ENCODE measurements at places on chromosomes 4 and X. TPM values are rescaled to one million over a fixed set of nuclear protein-coding genes. Genes with fewer than 3 reads are reported as not detected.

- no peak for DNase-seq
Measured at GRCh38 chr4:151660676-151661075, 100.1 kb downstream of the GATB start.

DNA sequence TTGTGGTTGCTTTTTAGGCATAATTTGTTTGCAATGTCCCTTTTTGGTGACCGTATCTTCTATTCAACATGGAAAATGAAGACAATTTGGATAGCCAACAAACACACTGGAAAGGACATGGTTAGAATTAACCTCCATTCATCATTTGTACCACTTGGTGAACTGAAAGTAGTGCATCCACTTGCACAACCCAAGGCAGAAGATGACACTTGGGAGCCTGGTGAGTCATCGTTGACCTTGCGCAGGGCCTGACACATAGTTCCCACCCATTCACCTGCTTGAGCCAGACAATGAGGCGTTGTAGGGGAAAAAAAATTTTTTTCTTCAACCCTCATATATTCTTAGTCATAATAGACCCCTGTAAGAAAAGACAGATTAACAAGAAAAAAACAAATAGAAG is 32.4 kb downstream of the EGF start:
- no peak for DNase-seq

DNA sequence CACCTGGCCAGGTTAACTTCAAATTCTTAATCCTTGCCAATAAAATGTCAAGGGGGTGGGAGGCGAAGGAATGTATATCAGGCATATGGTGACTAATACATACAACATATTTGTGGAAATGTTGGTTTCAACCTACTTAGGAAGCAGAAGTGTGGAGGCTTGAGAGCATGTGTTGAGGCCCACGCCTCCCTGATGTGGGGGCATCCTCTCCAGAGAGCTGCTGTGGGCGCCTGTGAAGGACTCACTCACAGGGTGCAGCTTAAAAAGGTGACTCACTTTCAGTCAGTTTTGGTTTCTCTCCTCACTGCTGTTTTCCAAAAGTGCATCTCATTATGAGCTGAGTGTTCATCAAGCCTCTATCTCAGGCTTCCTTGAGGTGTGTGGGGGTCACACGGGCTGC is 27.5 kb downstream of the LNX1 start:
- DNase-seq: no peak

GRCh38 chr4:8312069-8312445 is 42.5 kb downstream of the HTRA3 start:
- no peak for DNase-seq

DNA sequence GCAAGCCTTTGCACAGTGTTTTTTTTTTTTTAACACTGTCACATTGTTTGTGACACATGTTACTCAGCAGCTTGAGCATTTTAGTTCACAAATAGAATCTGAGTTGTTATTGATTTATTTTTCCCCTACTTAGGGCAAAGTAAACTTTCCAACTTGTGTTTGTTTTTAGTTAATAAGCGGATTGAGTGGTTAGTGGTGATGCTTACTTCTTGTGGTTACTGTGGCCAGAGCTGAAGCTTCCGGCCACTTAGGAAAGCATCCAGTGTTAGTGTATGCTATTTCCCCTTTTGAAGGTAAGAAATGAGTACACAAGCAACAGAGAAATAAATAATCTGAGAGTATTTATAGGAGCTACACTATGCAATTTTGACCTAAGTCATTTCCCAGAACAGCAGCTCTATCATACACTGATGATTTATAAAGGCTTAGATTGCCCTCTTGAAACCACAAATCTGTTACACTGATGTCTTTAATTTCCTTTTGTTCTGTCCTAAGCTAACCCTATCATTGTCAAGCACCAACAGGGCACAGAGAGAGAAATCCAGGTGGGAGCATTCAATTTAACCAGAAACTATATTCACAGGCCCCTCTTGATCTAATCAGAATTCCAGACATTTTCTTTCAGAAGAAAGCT is 2464.6 kb downstream of the PCDH7 start:
- DNase-seq: no peak

DNA sequence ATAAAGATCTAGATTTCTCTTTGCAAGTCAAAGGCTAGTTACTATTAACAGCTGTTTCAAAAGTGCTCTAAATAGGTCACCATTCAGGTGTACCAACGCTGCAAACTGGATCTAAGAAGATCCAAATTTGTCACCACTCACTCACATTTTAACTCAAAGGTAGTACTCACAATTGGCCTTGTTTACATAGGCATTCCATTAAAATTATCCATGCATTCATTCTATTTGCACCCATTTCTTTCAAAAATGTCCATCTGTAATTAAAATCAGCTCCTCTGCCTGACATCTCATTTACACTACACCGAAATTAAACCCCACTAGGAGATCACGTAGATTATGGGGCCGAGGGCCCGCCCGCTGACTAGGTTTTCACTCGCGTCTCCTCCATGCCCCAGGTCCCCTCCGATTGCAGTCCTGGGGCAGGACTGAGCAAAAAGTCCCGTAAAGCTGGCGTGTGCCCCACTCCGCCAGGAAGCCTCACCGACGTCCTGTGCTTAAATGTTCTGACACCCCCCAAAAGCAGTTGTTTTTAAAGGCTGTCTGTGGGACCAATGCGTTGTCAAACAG is 1.3 kb upstream of the ING2 start:
- DNase-seq: no peak

DNA sequence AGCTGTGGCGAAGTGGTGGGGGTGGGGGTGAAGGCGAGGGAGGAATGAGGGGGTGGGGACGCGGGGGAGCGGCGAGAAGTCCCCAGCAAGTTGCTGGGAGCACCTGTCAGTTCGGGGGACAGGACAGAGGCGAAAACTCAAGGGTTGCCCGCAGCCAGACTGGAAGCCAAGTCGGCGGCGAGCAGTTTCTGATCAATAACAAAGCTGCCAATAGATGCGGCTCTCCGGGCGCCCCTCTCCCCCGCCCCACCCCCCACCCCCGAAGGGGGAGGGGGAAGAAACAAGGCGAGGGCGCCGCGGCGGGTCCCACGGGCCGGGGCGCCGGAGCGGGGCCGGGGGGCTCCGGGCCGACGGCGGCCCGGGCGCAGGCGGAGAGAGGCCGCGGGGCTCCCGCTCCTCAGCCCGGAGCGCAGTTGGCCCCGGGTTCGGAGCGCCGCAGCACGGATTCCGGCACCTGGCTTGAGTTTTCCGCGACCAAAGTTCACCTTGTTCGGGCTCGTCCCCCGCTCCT is 379 bp downstream of the PDGFC start:
- no peak for DNase-seq

- DNase-seq: no peak
Measured at GRCh38 chrX:154412468-154412867, 1.1 kb downstream of the TAFAZZIN start.

DNA sequence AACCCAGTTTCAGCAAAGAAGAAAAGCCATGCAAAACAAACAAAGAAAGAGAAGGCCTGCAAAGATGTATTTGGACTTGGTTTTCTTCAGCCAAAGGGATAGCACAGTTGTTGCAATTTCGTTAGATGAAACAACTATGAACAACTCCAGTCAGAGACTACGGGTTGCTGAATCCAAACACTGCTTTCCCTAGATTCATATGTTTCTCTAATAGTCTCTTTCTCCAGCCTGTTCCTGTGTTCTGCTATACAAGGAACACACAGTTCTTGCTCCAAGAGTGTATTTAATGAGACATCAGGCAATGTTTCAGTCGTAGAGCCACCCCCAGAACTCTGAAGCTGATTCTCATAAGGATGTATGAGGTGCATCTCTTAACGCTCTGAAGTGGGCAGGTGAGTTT is 162.5 kb upstream of the TBL1X start:
- no peak for DNase-seq

GRCh38 chr4:140776556-140776955 is 20.4 kb upstream of the TBC1D9 start:
- no peak for DNase-seq

- no peak for DNase-seq
Measured at GRCh38 chrX:22538580-22538979, 265.9 kb downstream of the CBLL2 start.

DNA sequence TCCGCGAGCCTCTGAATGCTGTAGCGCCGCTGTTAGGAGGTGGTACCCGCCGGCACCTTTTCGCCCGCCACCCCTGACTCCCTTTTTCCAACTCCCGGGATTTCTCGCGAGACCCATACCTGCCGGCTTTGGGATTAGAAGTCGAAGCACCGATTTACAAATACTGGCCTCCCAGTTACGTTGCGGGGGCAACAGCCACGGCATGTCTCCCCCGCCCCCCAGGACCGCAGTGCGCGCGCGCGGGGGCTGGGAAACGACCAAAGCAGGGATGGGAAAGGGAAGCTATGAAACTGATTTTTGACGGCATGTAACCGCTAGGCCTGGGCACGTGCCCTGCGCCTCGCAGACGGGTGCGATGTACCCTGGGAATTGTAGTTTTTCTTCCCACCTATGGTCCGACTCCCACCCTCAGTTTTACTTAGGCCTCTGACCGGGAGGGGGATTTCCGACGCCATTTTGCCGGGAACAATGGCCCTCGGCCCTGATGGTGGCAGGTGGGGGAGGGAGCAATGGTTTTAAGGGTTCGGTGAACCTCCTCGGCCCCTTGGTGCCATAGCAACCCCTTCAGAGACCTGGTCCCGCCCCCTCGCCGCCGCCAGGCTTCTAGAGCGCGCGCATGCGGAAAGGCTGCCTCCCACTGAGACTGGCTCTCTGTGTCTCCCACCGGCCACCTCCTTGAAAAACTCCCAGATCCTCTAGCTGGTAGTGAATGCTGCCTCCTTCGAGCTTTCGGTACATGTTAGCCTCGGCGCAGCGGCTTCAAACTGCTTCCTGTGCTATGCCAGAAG is 772 bp upstream of the WNK3 start:
- peak; percentile 56 for DNase-seq

- DNase-seq: no peak
Measured at GRCh38 chr4:57124145-57124544, 14.0 kb upstream of the IGFBP7 start.

DNA sequence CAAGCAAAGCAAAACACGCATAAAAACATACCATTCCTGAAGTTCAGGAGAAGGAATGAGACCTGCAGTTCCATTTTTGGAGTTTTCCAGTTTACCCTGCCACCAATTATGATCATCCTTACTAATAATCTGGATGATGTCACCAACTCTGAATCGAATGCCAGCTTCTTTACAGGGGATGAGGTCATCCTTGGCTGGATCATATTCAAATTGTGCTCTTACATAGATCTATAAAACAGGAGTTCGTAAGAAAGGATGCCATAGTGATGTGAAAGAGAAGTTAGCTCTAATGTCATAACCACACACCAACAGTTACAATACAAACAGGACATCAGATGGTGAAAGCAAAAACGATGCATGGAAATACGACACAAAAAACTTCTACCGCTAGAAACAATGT is 106.5 kb downstream of the NYX start:
- no peak for DNase-seq

GRCh38 chr4:2484993-2485392 is 16.1 kb downstream of the RNF4 start:
- DNase-seq: peak; percentile 74

- DNase-seq: no peak
Measured at GRCh38 chr4:24775750-24776149, 19.6 kb upstream of the SOD3 start.

GRCh38 chr4:185040523-185040922 is 22.2 kb downstream of the HELT start:
- DNase-seq: no peak

- DNase-seq: no peak
Measured at GRCh38 chrX:16060252-16060651, 63.1 kb upstream of the GRPR start.

GRCh38 chrX:40177117-40177430 is 79.3 kb upstream of the BCOR start:
- peak; percentile 53 for DNase-seq

- no peak for DNase-seq
Measured at GRCh38 chrX:41265615-41266014, 68.3 kb upstream of the DDX3X start.

DNA sequence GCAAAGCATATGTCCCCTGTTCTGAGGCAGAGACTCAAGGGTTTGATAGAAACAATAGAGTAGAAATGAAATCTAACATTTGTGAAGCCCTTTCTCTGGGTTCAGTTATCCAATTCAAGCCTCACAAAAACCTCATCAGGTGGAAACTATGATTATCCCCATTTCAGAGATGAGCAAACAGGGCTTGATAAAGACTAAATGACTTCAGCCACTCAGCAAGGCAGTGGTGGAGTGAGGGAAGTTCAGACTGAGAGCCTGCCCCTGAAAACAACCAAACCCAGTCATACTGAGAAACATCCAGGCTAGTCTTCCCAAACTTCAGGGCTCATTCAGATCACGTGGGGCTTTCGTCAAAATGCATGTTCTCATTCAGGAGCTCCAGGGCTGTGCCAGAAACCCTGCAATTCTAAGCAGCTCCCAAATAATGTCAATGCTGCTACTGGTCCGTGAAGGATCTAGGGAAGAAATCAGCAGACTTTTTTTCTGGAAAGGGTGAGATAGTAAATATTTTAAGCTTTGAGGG is 109.6 kb upstream of the KIT start:
- DNase-seq: no peak

DNA sequence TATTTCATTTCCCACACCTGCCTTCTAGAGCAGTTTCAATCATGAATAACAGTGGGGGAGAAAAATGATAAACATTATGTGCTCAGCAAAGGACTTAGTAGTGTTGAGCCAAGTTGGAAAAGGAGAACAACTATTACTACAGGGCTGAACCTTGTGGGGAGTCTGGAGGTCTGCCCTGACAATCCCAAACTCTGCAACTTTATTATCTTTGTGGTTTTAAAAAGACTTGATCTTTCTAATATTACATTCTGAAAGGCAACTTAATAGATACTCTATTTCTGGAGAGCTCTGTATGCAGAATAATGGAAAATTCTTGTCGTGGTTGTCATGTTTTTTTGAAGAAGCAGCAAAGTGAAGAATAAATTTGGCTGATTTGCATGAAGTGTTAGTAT is 116.1 kb downstream of the SPCS3 start:
- DNase-seq: no peak

DNA sequence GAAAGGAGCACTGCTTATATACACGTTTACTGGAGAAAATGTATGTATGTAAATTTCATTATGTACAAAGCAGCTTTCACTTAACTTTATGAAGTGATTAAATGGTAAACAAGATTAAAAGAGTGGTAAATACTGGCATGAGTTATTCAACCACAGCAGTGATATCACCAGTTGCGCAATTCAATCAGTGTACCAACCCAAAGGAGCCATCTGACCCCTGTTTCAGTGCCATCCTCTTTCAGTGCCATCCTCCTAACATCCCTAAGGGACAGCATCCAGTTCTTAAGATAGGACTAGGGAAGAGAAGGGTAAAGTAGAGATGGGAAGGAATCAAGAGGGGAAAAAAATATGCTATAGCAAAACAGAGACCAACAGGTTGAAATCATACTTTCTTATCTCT is 16.2 kb downstream of the HPF1 start:
- DNase-seq: no peak

GRCh38 chr4:52091801-52092200 is 40.7 kb downstream of the SPATA18 start:
- no peak for DNase-seq

Gene SLITRK2
- total RNA-seq: 0.08 TPM

Gene SULT1B1
- 1.1 TPM for total RNA-seq

Gene CCDC120
- total RNA-seq: 16.9 TPM

Gene CXCL5
- total RNA-seq: not detected

Gene FAM9B
- total RNA-seq: 0.65 TPM

Gene TKTL2
- total RNA-seq: not detected

Gene RAB41
- total RNA-seq: not detected

Gene COL25A1
- total RNA-seq: 3.4 TPM

Data from ureter (tissue), 1 donor.